ENCODE measurements at places on chromosomes 1 and 21. TPM values are rescaled to one million over a fixed set of nuclear protein-coding genes. Genes with fewer than 3 reads are reported as not detected.

DNA sequence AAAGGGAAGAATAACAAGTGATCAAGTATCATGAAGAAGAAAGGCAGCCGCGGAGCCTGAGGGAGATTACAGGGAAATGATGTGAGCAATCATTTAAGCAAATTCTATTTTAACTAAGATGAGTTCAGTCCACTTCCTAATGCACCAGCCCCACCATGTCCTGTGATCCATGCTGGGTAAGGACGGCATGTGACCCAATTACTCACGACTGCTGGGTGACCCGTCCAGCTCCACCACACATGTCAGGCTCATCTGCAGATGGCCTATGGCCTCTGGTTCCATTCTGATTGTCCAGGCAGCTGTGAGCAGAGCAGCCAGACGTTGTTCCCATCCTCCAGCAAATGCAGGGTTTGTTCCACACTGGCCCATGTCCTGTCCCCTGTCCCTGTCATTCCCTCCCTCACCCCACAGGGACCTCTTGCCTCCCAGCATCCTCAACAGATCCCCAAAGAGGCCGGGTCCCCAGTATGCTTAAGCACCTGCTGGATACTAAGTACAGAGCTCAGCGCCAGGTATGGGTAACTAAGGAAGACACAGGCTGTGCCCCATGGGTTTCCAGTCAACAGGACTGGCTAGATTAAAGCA, 87.9 kb downstream of the MATN1 start:
- no peak for DNase-seq

DNA sequence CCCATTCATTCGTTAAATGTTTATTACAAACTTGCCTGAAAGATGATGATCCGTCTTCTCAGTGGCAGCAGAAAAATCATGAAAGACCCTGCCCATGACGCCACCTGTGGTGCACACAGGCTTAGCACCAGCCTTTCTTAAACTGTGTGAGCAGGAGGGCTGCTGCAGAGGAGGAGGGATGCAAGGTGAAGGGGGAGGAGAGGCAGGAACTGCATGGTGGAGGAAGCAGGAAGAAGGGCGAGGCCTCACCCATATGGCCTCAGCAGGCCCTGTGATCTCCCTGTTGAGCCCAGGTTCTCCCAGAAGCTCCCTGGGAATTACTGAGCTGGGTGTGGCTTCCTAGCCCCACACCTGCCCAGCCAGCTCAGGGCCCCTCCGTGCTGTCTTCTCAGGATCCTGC, 25.0 kb upstream of the RD3 start:
- DNase-seq, result peak; percentile 75

DNA sequence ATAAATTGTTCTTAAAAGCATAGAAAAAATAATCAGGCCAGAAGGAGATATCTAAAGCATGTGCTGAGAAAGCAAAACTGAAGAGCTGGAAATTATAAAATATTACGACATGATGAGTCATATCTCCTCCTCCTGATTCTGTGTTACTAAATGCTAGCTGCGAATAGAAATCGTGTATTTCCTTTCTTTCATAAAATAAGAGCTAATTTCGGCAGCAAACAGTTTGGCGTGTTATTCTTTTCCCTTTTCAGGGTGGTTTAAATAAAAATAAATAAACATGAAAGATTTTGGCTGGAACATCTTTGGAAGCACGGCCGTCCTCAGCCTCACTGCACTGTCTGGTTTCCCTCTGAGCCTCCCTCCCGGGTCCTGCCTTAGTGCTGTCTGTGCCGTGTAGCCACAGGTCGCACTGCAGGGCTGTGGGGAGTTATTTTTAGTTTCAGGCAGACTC, 56.0 kb downstream of the ADARB1 start:
- no peak for DNase-seq

- DNase-seq, result no peak
Measured at GRCh38 chr1:36330940-36331339, 7.5 kb upstream of the EVA1B start.

GRCh38 chr1:113846391-113847035, 25.0 kb downstream of the PTPN22 start:
- no peak for DNase-seq

The DLGAP3 gene
- total RNA-seq, result 0.28 TPM

The ZC3H11A gene
- total RNA-seq, result 65.0 TPM

- no peak for DNase-seq
Measured at GRCh38 chr1:92211166-92211565, 6.5 kb upstream of the C1orf146 start.

The TNFRSF9 gene
- total RNA-seq, result 0.50 TPM

GRCh38 chr1:173082913-173083312, 32.2 kb upstream of the TNFSF18 start:
- DNase-seq, result no peak

DNA sequence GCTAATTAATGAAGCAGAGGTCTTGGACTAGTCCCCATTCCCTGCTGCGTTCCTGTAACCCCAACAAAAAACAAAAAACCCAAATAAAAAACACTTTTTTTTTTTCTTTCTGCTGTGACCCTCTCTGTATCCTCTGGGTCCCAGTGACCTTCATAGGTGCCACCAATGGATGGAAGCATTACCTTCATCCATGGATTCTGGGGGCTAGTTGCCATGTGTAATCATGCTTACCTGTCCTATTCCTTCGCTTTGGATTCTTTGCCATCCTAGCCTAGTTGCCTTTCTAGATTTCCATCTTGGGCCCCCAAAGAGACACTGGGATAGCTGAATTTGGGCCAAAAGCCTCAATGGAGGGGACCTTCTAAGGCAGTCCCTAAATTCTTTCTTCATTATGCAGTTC, 1208.7 kb downstream of the BRINP3 start:
- DNase-seq, result no peak

DNA sequence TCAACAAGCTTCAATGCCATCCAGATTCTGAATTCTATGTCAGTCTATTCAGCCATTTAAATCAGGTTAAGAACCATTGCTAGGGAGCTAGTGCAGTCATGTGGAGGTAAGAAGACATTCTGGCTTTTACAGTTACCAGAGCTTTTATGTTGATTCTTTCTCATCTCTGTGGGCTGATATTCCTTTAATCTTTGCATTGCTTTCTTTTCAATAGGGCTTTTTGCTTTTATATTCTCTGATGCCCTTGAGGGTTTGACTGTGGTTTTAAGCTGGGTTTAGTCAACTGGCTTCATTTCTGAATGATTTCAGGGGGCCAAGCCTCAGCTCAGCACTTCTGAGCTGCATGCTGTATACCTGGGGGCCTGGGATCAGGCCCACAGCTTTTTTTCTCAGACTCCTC, 51.0 kb upstream of the GORAB start:
- DNase-seq, result no peak

GRCh38 chr1:223177681-223178080, 34.6 kb upstream of the TLR5 start:
- DNase-seq, result no peak

The DYRK1A gene
- total RNA-seq, result 62.1 TPM

DNA sequence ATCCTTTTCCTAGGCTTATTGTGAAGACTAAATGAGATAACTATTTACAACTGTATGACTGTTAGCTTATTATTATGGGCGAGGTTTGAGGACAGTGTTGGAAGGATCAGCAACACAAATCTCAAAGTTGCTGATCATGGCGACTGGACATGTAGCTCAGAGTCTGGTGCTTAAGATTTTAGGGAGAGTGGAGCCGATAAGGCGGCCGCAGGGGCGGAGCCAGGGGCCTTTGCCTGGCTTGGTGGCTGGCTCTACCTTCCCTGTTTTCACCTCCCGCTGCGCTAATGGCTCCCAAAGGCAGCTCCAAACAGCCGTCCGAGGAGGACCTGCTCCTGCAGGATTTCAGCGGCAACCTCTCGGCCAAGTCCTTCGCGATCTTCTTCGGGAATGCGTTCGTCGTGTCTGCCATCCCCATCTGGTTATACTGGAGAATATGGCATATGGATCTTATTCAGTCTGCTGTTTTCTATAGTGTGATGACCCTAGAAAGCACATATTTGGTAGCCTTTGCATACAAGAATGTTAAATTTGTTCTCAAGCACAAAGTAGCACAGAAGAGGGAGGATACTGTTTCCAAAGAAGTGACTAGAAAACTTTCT, 45.5 kb downstream of the GIPC2 start:
- DNase-seq, result no peak

DNA sequence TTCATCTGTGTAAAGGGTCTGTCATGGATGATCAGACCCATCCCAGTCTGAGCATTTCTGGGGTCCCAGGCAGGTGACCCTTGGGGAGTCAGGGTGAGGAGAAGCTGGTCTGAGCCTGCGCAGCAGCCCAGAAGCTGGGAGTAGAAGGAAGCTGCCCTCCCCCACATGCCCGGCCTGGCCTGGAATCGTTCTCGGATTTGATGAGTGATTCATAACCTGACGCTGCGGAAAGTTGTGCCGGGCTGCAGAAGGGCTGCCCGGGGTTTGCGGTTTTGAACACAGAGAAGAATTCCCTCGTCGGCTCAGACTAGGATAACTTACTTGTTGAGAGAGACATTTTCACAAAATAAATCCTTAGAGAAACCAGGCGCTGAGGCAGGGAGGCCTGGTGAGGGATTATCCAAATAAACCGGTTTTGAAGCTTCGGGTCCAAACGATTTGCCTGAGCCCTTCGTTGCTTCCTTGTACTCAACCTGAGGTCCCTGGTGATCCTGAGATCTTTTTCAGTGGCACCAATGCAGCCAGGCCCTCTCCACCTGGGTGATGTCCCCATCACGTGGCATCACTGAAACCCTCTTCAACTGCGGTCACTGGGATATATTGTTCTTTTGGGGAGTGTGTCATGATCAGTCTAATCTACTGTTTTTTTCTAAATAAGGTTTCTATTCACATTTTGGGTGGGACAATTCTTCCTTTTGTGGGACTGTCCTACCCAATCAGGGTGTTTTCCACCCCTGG, 29.2 kb downstream of the EPHB2 start:
- no peak for DNase-seq

DNA sequence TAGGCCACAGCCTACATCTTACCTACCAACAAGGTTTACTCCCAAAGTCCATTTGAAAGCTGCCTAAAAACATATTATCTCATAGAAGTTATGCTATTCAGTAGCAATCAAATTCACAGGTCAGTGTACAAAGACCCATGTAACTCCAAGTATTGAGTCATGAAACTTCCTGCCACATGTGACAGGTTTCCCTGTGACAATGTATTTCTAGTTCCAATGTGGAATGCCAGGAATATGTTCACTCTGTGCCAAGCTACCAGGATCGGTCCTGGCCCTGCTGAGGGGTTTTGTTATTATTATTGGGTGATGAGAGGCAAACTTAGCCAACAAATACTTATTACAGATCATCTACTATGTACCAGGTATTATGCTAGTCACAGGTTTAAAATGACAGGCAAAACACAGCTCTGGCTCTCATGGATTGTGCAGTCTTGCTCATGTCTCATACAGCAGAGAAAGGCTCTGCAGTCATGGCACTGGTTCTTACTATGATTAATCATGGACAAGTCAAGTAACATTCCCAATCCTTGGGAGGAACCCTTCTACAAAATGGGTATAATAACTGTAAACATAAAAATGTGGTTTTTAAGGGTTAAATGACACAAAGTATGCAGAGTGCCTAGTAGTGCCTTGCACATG, 22.5 kb downstream of the DPH5 start:
- no peak for DNase-seq

DNA sequence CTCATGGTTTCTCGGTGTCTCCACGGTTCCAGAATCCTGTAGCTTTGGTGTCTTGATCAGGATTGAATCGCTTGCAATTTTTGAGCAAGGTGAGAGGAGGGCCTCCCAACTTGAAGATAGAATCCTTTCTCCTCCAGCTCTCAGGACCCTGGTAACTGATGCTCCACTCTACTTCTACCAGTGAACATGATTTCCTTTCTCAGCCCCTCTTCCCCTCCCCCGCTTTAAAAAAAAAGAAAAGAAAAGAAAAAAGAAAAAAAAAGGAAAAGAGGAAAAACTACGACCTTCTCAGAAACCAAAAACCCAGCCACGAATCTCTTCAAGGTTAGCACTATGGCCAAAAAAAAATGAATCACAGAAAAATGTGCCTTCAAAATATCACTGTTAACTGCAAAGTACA, 1.2 kb downstream of the ARHGEF11 start:
- DNase-seq, result no peak

DNA sequence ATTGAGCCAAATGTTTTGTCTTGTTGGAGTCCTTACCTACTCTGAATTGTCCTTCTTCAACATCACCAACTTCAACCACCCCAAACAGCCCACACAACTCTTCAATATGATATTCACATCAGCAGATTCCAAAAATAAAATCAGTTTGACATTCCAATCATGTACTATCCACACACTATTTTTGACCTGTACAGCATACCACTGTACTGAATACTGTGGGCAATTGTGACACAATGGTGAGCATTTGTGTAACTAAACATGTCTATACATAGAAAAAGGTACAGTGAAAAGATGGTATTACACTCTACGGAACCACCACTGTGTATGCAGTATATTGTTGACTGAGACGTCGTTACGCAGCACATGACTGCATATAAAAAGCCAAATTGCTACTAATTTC, 223.1 kb downstream of the KCNT2 start:
- no peak for DNase-seq

The HSPA6 gene
- 1.4 TPM for total RNA-seq

- no peak for DNase-seq
Measured at GRCh38 chr1:163657719-163658118, 336.0 kb downstream of the NUF2 start.

The CTPS1 gene
- 14.0 TPM for total RNA-seq

The KIF17 gene
- 0.31 TPM for total RNA-seq

- peak; percentile 84 for DNase-seq
Measured at GRCh38 chr1:165257969-165258459, 98.5 kb downstream of the LMX1A start.

- no peak for DNase-seq
Measured at GRCh38 chr1:107673006-107673405, 292.0 kb downstream of the VAV3 start.

GRCh38 chr1:77990629-77991204, 11.8 kb upstream of the FUBP1 start:
- no peak for DNase-seq

- DNase-seq, result no peak
Measured at GRCh38 chr1:1543706-1544099, 3.3 kb upstream of the TMEM240 start.

- DNase-seq, result peak; percentile 60
Measured at GRCh38 chr21:32611471-32611997, 643 bp downstream of the CFAP298 start.

GRCh38 chr1:22420455-22421053, 31.1 kb upstream of the ZBTB40 start:
- DNase-seq, result peak; percentile 67

DNA sequence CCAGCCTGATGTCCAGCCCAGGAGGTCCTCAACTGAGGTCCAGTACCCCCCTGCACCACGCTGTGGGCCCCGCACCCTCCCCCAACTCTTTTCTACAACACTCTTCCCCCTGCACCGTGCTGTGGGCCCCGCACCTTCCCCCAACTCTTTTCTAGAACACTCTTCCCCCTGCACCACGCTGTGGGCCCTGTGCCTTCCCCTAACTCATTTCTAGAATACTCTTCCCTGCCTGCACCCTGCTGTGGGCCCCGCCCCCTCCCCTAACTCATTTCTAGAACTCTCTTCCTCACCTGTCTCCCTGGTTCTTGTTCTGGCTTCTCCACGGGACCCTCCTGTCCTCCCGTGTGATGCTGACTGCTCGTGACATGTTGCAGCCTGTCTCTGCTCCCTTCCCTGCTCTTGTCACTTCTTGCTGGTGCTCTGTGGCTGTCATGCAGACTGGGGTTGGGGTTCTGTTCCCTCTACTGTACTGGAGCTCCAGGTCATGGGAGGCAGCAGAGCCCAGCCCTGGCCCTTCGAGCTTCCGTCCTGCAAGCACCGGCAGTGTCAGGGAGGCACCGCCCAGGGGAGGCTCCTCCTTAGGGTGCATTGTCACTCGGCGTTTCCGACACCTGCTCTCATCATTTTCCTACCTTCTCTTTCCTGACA, 160.1 kb upstream of the COL6A1 start:
- DNase-seq, result no peak

The NHLH1 gene
- total RNA-seq, result 0.20 TPM

GRCh38 chr1:117260761-117261423, 50.2 kb upstream of the VTCN1 start:
- no peak for DNase-seq

The OR10J1 gene
- total RNA-seq, result not detected

Measured in left colon (tissue), 2 donors.